AML-193 (cell line): ENCODE measurements at places on chromosomes 16 and 17.

DNA sequence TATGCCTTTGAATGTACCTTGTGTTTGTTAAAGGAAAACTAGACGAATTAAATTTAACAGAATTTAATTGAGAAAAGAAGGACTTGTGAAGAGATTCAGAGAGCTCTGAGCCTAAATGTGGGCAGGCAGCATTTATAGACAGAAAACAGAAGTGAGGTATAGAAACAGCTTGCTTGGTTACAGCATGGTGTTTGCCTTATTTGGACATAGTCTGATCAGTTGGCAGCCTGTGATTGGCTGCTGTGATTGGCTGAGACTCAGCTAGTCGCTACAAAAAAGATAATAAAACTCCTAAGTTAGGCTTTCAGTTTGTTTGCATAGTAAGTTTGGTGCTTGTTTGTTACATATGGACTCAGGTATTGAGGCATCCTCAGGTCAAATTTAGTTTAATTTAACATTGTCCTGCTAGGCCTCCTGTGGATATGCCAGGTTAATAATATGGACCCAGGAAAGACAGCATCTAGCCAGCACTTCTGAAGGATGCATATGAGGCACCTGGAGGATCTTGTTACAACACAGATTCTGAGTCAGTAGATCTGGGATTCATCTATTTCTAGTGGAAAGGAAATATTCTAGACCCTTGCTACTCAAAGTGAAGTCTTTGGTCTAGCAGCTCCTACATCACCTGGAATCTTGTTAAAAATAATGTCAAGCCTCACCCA lies 43.4 kb downstream of the SLFN5 start:
- no peak for DNase-seq

DNA sequence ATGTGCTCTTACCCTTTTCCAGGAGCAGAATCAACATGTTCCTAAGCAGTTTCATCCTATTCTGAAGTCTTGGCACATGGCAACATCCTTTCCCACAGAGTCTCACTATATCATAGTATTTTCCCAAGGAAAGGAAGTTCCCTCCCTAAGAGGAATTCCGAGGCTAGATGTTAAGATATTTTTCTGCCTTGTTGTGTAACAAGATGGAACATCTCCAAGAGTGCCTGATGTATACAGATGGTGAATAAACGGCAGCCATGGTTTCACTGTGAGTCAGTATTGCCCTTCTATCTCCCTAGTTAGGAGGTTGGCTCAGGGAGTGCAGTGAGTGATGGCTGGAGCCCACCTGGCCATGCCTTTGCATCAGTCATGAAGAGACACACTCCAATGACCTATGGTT lies 48.2 kb downstream of the SPACA3 start:
- no peak for DNase-seq

DNA sequence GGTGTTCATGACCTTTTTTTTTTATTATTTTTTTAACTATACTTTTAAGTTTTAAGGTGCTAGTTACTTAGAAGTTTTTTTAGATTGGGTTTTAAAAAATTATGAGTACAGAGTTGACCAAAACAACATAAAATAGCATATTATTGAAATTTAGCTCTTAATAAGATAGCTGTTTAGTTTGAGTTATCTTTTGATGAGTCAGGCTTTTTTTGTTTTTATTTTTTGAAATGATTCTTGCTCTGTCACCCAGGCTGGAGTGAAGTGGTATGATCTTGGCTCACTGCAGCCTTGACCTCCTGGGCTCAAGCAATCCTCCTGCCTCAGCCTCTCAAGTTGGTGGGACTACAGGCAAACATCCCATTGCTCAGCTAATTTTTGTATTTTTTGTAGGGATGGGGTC lies 13.6 kb downstream of the ZNF750 start:
- DNase-seq, result no peak

GRCh38 chr16:80599466-80599865 lies 58.7 kb downstream of the DYNLRB2 start:
- no peak for DNase-seq

GRCh38 chr16:81526199-81526598 lies 81.6 kb downstream of the CMIP start:
- no peak for DNase-seq

GRCh38 chr17:880443-881269 lies 98.5 kb downstream of the MRM3 start:
- DNase-seq, result no peak

GRCh38 chr17:21357281-21357680 lies 18.9 kb upstream of the KCNJ12 start:
- no peak for DNase-seq

DNA sequence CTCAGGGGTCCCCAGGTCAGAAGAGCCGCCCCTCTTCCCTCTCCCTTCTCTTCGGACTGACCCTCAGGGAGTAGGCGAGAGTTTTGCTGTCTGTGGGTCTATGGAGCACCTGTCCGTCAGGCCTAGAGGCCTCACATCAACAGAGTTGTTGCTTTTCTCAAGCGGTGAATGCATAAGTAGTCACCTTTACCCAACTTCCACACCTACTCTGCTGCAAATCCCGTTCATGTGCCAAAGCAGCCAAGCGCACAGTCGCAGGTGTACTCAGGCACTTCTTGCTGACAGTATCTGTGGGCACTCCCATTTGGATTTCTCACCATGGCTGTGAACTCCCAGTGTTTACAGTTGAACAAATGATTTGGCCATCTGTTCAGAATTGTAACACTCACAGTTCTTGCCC lies 4.0 kb upstream of the FA2H start:
- DNase-seq, result no peak

DNA sequence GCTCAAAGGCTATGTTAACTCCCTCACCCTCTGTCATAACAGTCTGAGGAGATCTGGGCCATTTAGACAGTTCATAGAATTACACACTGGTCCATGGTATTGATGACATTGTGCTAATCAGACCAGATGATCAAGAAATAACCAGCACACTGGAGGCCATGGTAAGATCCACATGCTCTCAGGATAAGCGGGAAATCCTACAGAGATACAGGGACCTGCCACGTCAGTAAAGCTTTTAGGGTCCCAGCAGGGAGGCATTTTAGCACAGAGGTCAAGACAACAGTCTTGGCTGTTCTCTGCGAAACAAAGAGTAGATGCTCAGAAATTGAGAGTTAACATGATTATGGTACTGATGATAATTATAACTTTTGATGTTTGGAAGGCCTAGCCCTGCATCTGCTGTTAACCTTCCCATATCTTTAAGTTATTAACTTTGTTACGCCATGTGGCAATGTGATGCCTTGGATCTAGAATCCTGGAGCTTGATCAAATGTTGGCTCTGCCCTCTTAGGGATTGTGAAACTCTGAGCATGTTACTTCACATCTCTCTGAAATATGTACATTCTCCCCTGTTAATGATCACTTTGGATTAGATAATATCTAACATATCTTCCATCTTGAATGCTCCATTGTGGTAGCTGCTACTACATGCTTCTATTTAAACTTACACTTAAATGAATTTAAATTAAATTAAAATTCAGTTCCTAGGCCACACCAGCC lies 172.0 kb upstream of the SOX9 start:
- DNase-seq, result no peak

- DNase-seq, result no peak
Measured at GRCh38 chr16:69607674-69608073, 41.9 kb downstream of the NFAT5 start.

- DNase-seq, result no peak
Measured at GRCh38 chr16:1079341-1079740, 6.8 kb downstream of the SSTR5 start.

DNA sequence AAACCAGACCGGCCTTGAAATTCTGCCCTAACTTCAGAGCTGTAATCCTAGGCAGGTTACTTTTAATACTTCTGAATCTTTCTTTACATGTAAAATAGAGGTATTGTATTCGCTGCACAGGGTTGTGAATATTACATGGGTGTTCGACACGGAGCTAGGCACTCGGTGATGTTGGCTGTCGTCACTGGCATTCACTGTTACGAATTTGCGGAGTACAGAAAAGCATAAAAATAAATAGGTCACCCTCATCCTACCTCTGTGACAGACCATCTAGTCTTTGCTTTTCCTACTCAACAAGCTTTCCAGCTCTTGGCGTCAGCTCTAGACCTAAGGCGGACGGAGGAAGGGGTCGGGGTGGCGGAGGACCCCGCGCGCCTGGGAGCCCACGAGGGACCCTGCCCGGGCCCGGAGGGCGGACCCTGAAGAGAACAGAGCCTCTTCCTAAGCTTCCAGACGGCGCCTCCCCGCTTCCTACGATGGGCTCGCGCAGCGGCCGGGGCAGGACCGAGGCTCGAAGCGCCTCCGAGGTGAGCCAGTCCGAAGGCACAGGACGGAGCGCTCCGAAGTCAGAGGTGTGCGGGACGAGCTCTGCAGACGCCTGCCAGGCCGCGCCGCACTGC lies 879 bp upstream of the SPG7 start:
- no peak for DNase-seq

- DNase-seq, result peak; percentile 68
Measured at GRCh38 chr17:76725580-76726230, 701 bp downstream of the JMJD6 start.

DNA sequence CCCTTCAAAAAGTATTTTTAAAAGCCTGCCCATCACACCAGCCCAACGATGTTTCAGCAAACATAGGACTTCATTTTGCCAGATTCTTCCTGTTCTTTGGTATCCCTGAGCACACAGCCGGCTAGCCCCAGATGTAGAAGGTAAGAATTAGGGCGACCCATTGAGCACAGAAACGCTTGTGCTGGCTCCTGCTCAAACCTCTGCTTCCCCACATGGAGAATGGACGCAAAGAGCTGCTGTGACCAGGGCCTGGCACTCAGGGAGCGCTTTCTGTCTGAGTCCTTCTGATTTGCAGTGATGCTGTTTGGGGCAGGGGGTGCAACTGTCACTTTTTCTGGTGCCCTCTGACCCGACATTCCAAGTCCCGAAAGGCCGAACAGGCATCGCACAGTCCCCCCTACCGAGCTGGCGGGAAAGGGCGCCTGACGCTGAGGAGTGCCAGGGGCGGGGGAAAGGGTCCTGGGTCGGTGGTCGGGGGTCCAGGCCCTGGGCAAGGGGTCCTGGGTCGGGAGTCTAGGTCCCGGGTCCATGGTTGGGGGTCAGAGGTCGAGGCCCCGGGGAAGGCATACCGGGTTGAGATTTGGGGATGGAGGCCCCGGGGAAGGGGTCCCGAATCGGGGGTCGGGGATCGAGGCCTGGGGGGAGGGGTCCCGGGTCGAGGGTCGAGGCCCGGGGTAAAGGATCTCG lies 930 bp downstream of the CHMP1A start:
- no peak for DNase-seq
